Stimulated activated effector memory CD8-positive, alpha-beta T cell treated with anti-CD3 and anti-CD28 coated beads, Interleukin-12 subunit alpha, Interleukin-12 subunit beta, amount 100 ng/mL, for 72 hours (primary cell): ENCODE measurements at places on chromosomes 3 and 15.
A peak's percentile ranks its signal among the peaks of the same experiment; 100 is the strongest.

- DNase-seq = no peak
These were observed 13.3 kb upstream of the SPTBN5 start for GRCh38 chr15:41907141-41907540.

DNA sequence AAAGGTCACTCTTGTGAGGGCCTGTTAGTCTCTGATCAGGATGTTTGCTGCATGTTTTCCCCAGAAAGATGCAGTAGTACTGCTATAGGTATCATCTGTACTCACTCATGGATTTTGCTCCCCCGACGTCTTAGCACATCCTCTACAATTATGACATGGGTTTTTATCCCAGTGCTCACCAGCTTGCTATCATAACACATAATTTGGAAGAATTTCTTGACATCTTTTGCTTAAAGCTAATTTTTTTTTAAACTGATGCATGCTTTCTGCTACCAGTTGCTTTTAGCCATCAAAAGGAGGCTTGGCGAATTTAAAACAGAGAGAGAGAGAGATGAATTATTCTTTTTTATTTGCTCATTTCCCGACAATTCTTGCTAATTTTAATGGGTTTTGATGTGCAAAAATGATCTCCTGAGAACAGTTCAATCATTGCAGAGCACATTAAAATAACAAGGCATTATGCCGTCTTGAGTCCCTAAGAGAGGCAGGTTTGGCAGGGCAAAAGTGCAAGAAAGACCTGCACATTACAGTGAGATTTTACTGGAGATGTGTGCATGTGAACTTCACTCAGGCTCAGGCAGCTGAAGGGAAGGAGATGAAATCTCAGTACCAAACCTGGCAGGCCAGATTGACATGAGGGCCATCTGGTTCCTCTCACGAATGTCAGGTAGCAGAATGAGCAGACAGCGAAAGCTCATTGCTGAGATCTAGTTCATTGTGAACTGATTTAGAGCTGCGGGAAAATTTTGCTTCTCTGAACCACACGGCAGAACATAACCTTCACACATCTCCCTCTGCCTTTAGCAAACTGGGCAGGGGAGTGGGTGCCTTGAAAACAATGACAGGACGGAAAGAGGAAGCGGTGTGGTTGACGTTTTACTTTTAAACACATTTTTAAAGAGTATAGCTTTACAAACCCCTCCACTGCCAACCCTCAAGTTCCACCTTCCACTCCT, 25.9 kb upstream of the GOLGA8B start:
- no peak for DNase-seq

DNA sequence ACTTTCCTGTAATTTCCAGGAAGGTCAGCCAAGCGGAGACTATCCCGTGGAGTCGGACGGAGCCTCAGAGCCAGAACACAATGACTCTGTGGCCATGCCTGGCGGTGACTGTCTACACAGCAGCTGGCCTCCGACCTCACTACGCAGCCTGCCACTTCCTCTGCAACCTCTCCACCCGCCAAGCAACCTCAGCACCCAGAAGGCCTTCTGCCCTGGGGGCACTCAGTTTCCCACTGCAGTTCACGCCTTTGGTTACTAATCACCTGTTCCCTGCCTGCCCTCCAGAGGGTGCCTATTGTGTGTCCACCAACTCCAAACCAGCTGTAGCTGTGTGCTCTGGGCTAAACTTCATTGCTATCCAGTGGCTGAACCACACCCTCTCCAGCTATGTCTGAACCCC, 44.0 kb downstream of the TM2D3 start:
- DNase-seq = no peak

DNA sequence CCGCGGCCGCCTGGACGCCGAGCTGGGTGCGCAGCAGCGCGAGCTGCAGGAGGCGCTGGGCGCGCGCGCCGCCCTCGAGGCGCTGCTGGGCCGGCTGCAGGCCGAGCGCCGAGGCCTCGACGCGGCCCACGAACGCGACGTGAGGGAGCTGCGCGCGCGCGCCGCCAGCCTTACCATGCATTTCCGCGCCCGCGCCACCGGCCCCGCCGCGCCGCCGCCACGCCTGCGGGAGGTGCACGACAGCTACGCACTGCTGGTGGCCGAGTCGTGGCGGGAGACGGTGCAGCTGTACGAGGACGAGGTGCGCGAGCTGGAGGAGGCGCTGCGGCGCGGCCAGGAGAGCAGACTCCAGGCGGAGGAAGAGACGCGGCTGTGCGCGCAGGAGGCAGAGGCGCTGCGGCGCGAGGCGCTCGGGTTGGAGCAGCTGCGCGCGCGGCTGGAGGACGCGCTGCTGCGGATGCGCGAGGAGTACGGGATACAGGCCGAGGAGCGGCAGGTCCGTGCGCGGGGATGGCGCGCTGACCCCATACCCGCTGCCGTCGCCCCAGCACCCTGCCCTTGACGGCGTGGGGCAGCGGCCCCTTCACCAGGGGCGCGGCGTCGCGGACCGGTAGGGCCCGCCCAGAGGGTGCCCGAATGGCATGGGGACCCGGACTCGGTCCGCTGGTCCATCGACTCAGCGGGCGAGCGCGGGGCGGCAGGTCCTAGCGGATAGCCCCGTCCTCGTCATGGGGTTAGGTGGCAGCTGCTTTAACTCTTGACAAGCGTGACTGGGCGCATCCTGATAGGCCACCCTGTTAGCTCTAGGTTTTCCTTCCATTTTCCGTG, 848 bp downstream of the SYNM start:
- peak; percentile 63 for DNase-seq

DNA sequence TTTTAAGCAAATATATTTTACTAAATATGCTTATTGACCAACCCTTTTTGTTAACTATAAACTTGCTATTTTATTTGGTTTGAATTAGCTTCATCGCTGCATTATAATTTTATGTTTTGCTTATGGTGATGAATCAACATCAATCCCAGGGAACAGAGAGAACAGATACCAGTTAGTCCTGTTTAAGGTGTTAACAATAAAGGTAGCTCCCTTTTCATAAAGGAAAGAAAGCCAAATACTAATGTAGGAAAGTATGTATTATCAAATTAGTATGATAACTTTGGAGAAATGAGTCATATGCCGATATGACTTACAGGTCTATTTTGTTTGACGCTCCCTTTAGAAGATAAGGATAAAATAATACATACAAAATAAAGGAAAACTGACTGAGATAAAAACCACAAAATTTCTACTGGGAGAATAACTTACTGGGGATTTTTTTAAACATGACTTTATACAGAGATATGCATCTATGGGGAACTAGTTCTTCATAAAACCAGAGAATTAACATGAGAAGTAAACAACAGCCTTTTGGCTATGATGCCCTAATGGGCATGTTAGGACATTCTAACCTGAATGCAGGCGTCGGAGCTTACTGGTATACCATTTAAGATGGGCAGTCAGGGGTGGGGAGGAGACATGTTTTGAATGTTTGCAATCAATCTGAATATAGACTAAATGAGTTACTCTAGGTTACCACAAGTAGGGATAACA, 4.5 kb downstream of the OR5K2 start:
- DNase-seq = no peak

DNA sequence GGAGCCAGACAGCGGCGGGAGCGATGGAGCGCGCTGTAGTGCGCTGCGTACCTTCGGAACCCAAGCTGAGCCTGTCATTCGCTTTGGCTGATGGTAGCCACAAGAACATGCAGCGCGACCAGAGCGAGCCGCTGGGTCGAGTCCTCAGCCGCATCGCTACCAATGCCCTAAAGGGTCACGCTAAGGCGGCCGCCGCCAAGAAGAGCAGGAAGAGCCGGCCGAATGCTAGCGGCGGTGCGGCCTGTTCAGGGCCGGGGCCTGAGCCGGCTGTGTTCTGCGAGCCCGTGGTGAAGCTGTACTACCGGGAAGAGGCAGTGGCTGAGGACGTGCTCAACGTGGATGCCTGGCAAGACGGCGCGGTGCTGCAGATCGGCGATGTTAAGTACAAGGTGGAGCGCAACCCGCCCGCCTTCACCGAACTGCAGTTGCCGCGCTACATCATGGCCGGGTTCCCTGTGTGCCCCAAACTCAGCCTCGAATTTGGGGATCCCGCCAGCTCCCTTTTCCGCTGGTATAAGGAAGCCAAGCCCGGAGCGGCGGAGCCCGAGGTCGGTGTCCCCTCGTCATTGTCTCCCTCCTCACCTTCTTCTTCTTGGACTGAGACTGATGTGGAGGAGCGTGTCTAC, 498 bp downstream of the PDE12 start:
- DNase-seq = peak; percentile 72

DNA sequence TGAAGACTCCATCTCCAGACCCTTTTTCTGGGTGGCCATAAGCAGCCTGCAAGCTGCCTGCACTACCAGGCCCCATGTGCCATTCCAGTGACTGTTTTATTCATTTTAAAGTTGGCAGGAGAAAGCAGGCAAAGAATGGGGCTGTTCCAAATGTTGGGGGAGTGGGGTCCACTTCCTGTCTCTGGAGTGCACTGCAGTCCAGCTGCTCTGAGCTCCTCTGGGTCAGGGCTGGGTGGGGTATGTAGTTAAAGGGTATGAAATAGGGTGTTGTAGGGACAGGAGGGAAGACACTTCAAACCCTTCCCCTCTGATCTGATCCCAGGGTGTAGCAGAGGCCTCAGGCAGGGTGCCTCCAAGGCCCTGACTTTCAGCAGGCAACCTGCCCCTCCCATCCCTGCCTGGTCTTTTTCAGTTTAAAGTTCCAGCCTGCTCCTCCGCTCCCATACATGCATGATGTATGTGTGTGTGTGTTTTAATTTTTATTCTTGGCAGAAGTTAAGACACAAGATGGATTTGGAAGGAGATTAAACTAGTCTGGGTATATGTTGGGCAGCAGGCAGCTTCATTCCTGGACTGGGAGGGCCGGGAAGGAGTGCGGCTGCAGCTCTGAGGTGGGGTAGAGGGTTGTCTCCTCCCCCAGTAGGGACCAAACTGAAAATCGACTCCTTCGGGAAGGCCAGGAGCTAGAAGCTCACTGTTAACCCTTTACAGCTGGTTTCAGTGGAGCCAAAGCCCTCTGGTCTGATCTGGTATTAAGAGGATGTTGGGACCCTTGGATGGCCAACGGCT, 17.3 kb downstream of the BOC start:
- no peak for DNase-seq

DNA sequence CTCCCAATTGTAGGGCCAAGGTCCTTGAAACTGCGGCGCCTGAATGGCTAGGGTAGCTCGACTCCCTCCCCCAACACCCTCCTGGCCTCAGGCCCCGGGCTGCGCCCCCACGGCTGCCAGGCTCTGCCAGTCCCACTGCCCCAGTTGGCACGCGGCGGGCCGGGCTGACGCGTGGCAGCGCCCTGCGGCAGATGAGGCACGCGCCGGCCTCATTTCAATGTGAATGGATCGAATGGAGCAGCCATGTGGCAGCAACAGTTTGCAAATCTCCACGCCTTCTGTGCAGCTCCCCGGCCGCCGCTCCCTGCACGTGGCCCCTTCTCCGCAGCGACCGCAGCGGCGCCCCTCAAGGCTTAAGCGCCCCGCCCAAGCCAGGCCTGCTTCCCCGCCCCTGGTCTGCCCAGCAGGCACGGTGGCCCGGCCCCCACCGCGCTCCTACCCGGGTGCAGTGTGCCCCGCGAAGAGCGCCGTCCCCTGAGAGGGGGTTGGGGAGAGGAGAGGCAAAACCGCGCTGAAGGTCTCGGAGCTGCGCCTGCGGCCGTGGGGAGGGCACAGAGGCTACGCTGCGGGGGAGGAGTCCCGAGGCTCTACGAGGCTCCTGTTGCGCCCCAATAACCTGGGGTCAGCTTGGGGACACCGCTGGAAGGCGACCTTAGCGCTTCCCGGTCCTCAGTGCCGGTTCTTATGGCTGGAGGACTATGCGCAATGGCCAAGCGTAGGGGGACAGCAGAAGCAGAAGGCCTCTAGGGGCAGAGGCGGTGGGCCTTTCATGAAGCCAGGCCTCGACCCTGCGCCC, 3.1 kb upstream of the DLL4 start:
- DNase-seq = no peak

DNA sequence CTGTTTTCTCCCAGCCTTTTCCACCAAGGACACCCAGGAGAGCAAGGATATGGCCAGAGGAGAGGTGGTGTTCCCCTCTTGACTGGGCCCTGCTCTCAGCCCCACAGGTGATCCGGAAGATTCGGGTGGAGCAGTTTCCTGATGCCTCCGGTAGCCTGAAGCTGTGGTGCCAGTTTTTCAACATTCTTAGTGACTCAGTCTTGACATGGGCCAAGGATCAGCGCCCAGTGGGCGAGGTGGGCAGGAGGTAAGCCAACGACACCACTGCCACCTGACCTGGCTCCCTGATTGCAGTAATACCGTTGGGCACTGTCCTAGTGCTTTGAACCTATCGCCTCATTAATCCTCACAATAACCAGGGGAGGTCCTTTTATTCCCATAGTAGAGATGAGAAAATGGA, 25.3 kb upstream of the SLC28A1 start:
- DNase-seq = no peak

DNA sequence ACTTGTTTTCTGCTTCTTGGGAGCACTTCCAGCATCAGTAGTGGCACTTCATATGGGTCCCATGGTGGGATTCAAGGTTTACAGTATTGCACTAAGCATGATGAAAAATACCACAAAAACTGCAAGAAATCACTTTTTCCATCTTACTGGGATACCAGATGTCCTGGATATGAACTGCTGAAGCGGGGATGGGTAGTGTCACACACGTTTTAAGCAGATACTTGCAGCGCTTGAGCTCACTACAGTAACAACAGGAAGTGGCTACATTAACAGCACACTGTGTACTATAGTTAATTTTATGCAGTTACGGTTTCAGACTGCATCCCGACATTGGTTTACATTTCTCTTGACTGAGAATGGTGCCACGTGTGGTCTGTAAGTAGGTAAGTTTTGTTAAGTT, 3.5 kb upstream of the ISG20 start:
- no peak for DNase-seq

DNA sequence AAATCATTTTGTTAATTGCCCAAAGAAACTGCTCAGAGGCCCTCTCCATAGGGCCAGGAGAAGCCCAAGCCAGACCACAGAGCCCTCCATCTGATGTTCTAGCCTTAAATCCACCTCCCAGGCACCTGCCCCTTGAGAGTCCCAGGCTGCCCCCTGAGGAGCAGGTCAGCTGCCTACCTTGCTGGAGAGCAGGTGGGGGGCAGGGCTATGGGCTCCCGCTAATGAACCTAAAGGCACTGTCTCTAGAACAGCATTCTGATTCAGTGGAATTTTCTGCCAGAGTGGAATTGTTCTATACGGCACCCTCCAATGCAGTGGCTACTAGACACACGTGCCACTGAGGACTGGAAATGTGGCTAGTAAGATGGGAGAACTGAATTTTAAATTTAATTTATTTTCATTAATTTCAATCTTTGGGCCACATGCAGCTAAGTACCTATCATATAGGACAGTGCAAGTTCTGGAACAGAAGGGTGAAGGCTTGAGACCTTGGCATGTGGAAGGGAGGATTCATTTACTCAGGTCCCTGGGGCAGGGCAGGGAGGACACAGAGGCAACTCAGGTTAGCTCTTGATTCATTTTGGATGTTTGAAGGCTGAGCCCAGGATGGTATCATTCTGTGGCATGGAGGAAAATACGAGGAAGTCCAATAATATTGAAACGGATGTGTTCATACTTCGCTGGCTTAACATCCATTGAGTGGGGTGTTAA, 11.4 kb downstream of the AMOTL2 start:
- DNase-seq = no peak
